Inflammatory macrophage (primary cell): ENCODE measurements at places on chromosomes 7 and 10.

GRCh38 chr7:96952974-96953391 is 52.4 kb upstream of the DLX6 start:
- DNase-seq: no peak

DNA sequence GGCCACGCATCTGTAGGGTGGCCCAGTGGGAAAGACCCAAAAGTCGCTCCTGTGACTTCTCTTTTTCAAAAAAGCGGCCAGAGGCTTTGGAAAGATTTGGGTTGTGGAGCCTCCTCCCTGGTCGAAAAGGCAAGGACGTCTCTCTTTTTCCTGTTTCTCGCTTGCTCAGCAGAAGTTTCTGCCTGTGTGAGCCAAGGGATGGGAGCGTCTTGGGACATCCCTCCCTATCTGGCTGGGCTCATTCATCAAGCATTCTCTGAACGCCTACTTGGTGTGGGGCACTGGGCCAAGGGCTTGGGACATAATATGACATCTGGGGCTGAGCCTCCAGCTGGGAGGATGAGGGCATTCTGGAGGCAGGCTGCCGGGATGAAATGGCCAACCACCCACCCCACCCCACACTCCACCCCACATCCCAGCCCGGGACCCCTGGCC is 120.9 kb downstream of the C10orf105 start:
- peak; percentile 92 for DNase-seq

- peak; percentile 55 for DNase-seq
Observed at GRCh38 chr10:46028584-46029460, 1.6 kb downstream of the NCOA4 start.

- DNase-seq: peak; percentile 33
Observed at GRCh38 chr7:974172-974571, 1.2 kb downstream of the COX19 start.

GRCh38 chr7:52648872-52649271 is 386.6 kb upstream of the POM121L12 start:
- DNase-seq: no peak

DNA sequence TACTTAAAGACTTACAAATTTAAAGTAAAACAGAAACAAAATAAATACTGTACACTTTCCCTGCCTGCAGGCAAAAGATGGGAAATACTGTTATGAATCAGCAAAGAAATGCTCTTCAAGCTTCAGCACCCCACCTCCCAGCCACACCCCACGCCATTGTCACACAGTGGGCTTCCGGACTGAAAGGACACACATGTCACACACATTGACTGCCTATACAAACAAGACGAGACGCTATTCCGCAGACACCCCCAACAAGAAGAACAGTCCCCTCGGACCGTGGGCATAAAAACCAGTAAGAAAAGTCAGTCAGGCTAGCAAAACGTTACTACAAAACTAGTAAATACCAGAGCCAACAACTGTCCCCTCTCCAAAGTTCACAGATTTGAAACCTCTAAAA is 22.2 kb upstream of the PARP12 start:
- no peak for DNase-seq

DNA sequence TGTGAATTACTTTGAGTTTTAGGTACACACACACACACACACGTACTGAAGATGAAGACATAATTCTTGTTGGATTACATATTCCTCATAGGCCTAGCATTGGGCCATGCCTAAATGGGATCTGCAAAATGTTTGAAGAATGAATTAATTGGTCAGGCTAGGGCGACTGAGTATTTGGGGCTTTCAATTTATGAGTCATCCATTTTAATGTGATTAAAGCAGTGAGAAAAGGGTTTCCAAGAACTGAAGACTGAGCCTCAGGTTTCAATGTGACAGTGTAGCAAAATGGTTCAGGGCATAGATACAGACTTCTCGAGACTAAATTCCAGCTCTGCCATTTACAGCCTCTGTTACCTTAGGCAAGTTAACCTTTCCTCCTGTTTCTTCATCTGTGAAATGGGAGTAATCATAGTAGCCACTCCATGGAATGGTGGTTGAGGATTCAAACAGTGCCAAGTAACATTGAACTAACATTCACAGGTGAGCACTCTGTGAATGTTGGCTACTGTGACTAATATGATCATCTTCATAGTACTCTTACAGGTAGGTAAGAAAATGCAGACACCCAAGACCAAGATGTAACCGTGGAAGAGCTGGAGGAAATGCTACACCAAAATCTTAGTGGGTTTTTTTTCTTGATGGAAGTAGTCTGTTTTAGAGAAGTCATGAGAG is 7.6 kb downstream of the BPGM start:
- no peak for DNase-seq

DNA sequence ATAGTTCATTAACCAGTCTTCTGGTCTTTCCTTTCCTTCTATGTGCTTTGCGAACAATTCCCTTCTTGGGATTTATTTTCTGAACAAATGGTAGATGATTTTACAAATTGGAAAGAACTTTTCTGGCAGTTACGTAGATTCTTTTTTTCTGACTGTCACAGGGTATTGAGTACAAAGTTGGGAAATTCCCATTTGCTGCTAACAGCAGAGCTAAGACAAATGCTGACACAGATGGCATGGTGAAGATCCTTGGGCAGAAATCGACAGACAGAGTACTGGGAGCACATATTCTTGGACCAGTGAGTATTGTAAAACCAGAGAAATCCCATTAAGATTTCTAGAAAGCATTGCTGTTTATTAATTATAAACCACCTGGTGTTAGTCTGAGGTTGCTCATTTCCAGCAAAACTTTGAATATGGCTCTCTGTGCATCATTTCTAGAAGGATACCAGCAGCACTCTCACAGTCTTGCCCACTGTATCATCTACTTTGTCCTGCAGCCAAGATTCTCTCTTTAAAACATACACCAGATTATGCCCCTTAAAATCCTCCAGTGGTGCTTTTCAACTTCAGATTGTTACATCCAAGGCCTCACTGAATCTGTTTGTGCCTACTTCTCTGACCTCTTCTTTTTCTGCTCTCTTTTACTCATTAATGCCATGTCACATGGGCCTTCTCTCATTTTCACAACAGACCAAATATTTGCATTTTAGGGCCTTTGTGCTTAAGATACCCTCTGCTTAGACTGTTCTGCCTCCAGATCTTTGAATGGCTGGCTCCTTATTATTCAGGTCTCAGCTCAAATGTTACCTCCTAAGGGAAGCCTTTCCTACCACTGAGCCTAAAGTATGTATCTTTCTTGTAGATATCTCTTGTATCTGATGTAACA is 27.0 kb downstream of the DLD start:
- no peak for DNase-seq

- no peak for DNase-seq
Observed at GRCh38 chr7:46774515-46774914, 807.4 kb downstream of the TNS3 start.

DNA sequence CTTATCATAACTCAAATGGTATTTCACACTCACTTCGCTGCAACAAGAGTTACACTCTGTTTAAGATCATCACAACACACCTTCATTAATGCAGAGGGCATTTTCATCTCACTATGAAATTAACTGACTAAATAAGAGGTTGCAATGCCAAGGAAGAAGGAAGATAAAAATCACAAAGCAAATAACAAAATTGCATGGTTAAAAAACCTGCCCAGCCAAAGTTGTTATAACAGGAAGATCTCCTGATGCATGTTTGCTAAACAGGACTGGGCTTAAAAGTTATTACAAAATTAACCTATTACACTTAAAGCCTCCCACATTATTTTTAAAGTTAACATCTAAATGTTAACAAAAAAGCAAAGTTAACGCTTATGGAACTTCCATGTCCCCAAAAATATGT is 11.8 kb downstream of the FAM13C start:
- no peak for DNase-seq

GRCh38 chr10:123557366-123558108 is 108.6 kb upstream of the GPR26 start:
- no peak for DNase-seq

DNA sequence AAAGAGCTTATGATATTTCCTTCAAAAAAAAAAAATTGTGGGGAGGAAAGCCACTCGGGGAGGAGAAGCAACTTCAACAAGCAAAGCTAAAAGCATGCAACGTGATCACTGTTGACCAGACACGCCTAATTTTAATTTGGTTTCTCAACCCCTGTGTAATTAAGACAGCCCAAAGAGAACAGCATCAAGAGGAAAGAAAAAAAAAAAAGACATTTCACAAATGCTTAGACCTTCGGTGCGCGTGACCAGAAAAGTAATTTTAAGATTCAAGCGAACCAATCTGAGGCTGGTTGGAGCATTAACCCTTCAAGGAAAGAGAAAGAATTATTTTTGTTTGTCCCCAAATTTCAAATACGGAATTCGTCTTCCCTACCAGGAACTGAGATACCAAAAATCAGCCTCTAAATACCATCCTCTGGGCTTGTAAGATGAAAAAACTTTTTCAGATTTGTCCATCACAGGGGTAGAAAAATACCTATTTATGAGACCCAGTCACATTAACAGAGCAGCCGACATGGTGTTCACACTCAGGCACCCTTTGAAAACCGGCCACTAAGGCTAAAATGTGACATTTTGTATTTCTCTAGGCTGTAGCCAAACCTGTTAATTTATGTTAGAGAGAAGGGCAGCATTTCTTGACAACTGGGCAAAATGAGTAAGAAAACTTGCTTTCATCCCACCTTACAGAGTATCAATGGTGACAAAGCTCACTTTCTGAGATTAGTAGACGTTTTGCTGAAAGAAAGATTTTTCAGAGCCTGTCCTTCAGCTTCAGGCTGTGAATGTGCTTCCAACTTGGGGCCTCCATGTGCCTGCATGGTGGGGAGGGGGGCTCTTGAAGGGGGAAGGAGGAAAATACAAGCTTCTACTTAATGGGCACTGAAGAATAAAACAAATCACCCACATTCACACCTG is 179.9 kb upstream of the KLF14 start:
- no peak for DNase-seq

GRCh38 chr10:130021383-130021950 is 57.4 kb upstream of the EBF3 start:
- DNase-seq: no peak

DNA sequence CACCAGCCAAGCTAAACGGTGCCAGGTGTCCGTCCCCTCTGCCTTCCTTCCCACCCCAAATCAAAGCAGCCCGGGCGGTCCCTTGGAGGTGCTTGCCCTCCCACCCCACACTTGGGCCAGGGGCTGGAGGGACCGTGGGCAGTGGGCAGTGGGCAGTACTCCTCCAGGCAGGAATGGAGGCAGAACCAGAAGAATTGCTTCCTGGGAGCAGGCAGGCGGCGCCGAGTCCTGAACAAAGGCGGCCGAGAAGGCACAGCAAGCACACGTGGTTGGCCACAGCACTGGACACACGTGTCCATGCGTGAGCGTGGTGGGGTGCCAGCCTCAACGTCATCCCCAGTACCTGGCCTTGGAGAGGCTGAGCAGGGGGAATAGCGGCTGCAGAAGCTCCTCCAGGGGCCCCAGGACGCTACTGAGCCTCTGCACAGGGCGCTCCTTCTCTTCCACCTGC is 48.4 kb upstream of the NKX6-2 start:
- DNase-seq: no peak

DNA sequence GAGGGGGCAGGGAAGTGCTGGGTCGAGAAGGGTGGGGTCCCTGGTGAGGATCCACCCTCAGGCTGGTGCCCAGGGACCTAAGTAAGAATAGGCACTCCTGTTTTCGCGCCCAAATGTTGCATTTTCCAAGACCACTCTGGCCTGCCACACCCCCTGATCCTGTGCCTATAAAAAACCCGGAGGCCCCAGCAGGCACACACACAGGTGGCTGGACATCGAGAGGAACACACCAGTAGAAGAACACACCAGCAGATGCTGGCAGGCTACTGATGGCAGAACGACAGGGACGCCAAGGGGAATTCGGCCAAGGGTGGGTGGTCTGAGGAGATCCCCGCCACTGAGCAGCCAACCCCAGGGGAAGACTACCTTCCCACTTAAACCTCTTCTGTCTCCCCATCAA is 633.9 kb upstream of the POT1 start:
- DNase-seq: no peak

DNA sequence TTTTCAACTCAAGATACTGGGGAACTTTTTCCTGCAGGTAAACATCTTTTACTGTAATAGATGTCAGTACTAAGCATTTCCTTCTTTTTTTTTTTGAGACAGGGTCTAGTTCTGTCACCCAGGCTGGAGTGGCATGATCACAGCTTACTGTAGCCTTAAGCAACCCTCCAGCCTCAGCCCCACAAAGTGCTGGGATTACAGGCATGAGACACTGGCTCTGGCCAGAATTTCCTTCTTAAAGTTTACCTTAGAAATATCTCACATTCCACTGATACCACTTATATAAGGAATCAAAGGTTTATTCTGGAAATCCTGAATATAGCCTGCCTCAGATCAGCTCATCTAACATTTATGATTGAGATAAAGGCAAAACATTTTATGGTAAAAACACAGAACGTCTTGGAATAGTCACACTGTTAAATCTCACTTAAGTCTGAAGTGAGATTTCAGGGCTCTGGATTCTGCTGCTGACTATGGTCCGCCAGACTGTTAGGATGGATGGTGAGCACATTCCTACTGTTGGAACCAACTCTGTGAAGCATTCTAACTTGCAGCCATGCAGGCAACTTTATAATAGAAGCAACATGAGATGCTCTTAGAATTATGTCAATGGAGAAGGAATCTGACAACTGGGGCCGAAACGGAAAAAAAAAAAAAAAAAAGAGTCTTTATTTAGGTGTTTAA is 151.9 kb downstream of the ZMYND11 start:
- no peak for DNase-seq

GRCh38 chr10:3763852-3764625 is 21.0 kb downstream of the KLF6 start:
- no peak for DNase-seq

GRCh38 chr7:29806208-29806994 is at the start of gene WIPF3:
WIPF3 (plus strand) TSS chr7:29806508; CDS start chr7:29834725, 28,217 bp downstream.
- DNase-seq: no peak

DNA sequence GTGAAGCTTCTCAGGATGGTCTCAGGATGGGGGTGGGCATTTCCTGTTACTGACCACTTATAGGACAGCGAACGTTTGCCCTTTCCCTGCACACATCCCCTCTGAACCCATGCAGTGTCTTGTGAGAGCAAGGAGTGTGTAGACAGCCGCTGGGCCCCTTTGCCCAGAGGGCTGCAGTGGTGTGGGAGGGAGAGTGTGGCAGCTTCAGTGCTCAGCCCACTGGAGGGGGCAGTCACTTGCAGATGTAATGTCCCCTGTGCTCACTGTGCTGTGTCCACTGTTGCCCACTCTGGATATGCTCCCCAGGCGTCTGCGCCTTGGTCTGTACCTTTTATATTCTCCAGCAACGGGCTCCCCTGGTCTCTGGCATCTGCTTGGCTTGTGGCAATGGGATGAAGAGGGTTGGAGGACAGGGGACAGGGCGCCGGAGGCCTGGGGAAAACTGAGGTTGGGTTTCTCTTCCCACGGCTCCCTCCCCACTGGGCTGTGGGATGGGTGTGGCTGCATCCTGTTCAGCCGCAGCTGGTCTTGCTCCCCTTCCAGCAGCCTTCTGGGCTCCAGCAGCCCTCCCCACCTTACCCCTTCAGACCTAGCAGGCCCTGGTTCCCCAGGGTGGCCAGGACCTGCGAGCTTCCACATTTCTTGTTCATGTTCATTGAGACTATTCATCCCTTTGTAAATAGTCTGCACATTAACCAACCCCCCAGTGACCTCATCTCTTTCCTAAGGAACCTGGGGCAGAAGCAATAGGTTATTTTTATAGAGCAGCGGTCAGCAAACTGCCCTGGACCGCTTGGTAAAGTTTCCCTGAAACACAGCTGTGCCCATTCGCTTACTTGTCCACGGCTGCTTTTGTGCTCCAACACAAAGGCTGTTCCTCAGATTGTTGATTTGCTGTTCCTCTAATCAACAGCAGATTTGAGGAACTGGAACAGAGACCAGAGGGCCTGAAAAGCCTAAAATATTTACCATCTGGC is 6.1 kb downstream of the ZNF789 start:
- no peak for DNase-seq

GRCh38 chr7:36344622-36345021 is 45.0 kb upstream of the ANLN start:
- DNase-seq: no peak
